ENCODE measurements at places on chromosomes 12 and 14. TPM values are rescaled to one million over a fixed set of nuclear protein-coding genes. Genes with fewer than 3 reads are reported as not detected.

GRCh38 chr14:51552768-51553404, 98.8 kb upstream of the FRMD6 start:
- DNase-seq: no peak
- no peak overlapping the region for H3K4me3 ChIP-seq
- H3K36me3 ChIP-seq: no peaks in the 10 kb centered on the region
- no peaks in the 10 kb centered on the region for H3K4me1 ChIP-seq

DNA sequence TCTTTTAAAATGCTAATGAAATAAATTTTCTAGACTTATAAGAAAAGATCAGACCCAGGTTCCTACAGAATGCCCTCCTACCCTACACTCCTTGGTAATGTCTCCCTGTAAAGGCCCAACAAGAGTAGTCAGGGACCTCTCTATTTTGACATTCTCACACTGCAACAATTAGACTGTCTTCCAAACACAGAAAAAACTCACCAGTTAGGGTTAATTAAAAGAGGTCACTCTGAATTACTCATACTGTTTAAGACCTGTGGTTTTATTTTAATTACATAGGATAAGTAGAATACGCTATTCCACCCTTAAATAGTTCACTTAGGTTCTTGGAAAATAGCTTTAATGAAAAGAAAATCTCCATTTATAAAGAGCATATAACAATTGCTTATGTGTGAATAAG, 142.4 kb downstream of the ITPR2 start:
- no peak overlapping the region for H3K4me3 ChIP-seq
- H3K4me1 ChIP-seq: no peaks in the 10 kb centered on the region
- no peak overlapping the region for H3K27ac ChIP-seq
- H3K36me3 ChIP-seq: peaks cover 26% of the 10 kb centered on the region
- H3K27me3 ChIP-seq: no peaks in the 10 kb centered on the region

- no peak overlapping the region for H3K27ac ChIP-seq
- peak; percentile 52 for DNase-seq
- peaks cover 80% of the 10 kb centered on the region for H3K4me1 ChIP-seq
Measured at GRCh38 chr14:74616507-74616906, 4.5 kb upstream of the LTBP2 start.

GRCh38 chr12:46209914-46210872, 58.6 kb downstream of the SLC38A1 start:
- H3K36me3 ChIP-seq: peaks cover 59% of the 10 kb centered on the region
- H3K4me1 ChIP-seq: peaks cover 82% of the 10 kb centered on the region

DNA sequence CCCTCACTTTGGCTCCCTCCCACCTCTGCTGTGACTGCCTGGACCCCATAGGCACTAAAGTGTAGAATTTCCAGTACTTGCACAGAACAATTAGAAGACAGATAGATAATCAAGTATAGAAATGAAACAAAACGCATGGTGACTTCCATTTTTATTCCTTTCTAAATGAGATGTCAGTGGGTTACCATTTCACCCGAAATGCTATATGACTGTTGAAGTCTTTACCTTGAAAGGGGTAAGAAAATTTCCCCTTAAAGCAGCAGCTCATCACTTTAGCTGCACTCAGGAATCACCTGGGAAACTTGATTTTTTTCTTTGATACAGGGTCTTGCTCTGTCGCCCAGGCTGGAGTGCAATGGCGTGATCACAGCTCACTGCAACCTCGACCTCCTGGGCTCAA, 12.5 kb upstream of the KSR2 start:
- no peaks in the 10 kb centered on the region for H3K36me3 ChIP-seq
- no peak for DNase-seq
- peaks cover under 1% of the 10 kb centered on the region for H3K4me1 ChIP-seq
- no peak overlapping the region for H3K27ac ChIP-seq

- peaks cover 98% of the 10 kb centered on the region for H3K4me1 ChIP-seq
- H3K36me3 ChIP-seq: peaks cover 11% of the 10 kb centered on the region
- H3K27ac ChIP-seq: peak overlapping the region; percentile 100
Measured at GRCh38 chr14:99261912-99262787, 9.8 kb downstream of the BCL11B start.

DNA sequence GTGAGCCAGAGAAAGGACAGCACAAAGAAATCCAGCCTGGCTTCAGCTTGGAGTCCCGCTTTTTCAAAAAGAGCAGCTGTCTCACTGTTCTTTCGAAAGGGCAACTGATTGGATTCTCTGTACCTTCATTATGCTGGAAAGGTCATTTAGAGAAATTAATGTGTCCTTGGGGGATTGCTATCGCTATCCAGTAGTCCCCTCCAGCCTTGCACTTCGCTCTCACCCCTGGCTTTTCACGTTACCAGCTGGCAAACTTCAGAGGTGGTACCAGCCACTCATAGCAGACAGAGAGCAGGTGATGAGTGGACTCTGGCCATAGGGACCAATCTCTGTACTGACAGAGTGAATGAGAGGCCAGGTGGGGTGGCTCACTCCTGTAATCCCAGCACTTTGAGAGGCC, 11.8 kb upstream of the NUAK1 start:
- H3K36me3 ChIP-seq: no peaks in the 10 kb centered on the region
- DNase-seq: no peak
- H3K27me3 ChIP-seq: peaks cover 28% of the 10 kb centered on the region
- no peak overlapping the region for H3K27ac ChIP-seq
- no peaks in the 10 kb centered on the region for H3K4me1 ChIP-seq

DNA sequence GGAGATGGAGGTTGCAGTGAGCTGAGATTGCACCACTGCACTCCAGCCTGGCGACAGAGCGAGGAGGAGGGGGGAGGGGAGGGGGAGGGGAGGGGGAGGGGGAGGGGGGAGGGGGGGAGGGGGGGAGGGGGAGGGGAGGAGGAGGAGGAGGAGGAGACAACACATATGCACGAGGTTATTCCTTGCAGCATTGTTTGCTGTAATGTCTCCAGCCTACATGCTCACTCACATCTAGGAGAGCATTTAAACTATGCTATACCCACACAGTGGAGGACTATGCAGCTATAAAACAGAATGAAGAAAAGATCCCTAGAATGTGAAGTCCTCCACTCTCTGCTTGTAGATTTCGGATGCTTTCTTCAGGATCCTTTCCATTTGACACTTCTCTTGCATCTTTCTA, 3.5 kb upstream of the HIGD1C start:
- H3K36me3 ChIP-seq: peaks cover 2% of the 10 kb centered on the region
- H3K4me3 ChIP-seq: no peak overlapping the region
- H3K27ac ChIP-seq: no peak overlapping the region
- peaks cover 5% of the 10 kb centered on the region for H3K27me3 ChIP-seq
- no peaks in the 10 kb centered on the region for H3K4me1 ChIP-seq
- DNase-seq: no peak

B4GALNT1 gene
- total RNA-seq: 2.5 TPM

CEP290 gene
- total RNA-seq: 14.1 TPM

PPM1A gene
- 57.3 TPM for total RNA-seq

NYNRIN gene
- total RNA-seq: 0.14 TPM

NOXRED1 gene
- 1.2 TPM for total RNA-seq
